Breast epithelium (tissue), 4 donors: ENCODE measurements at places on chromosomes 2 and 18. TPM values are rescaled to one million over a fixed set of nuclear protein-coding genes. Genes with fewer than 3 reads are reported as not detected.
A peak's percentile ranks its signal among the peaks of the same experiment; 100 is the strongest.

DNA sequence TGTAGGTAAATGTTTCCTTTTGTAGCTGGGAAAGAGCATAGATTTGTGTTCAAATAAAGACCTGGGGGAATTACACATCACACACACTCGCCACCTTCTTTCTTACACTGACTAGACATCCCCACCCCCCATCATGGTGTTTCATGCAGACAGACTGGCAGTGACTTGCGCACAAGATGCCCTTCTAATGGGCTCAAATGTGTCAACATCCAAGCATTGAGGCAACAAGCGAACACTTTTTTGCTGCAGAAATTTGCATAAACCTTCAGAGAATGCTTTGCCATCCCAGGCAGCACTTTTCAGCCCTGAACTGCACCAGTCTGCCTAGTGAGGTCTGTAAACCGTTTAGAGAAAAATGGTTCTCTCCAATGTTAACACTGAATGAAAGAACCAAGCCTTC lies 4.5 kb downstream of the HOXD8 start:
- H3K27me3 ChIP-seq, result peaks cover 89% of the 10 kb centered on the region
- no peaks in the 10 kb centered on the region for H3K4me1 ChIP-seq
- H3K4me3 ChIP-seq, result no peak overlapping the region
- no peaks in the 10 kb centered on the region for H3K36me3 ChIP-seq

C1QL2 gene
- 0.15 TPM for total RNA-seq

DNA sequence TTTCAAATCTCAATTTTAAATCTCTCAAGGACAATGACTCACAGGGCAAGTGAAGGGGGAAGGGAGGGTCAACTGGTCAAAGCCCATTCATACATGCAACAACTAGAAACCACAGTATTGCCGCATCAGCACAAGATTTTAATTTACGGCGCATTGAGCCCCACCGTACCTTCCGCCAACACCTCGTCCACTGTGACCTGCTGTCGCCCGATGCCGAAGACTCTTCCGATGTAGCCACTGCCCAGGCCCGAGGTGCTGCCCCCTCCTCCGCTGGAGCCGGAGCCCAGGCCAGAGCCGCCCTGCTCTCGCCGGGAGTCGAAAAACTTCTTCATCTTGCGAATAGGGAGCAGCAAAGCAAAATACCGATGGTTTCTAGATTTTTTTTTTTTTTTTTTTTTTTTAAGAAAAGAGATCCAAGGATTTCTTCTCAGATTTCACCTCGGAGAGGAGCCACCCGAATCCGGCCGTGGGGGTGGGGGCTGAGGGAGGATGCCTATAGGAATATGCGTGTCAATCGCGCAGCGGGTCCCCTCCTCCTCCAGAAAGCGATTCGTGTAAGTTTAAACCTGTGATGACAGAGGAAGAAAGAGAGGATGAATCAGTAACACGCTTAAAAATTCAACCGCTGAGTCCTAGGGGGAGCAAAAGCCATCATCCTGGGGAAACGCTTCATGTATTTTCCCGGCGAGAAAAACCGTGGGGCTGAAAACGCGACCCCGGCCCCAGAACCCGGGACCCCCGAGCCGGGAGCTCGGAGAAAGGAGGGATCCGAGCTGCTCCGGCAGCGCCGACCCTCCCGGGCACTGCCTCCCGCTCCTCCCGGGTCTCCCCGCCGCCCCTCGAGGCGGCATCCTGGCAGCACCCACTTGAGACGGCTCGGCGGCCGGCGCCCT lies 584 bp downstream of the AAK1 start:
- no peaks in the 10 kb centered on the region for H3K4me1 ChIP-seq
- H3K36me3 ChIP-seq, result no peaks in the 10 kb centered on the region
- H3K4me3 ChIP-seq, result peak overlapping the region; percentile 91

- no peak overlapping the region for H3K27ac ChIP-seq
- no peak overlapping the region for H3K4me3 ChIP-seq
- H3K27me3 ChIP-seq, result no peaks in the 10 kb centered on the region
- no peak for DNase-seq
These were observed 8.7 kb upstream of the RPRD1A start for GRCh38 chr18:36075862-36076587.

SH2D6 gene
- total RNA-seq, result not detected
